ENCODE measurements at places on chromosomes 5 and 9.

DNA sequence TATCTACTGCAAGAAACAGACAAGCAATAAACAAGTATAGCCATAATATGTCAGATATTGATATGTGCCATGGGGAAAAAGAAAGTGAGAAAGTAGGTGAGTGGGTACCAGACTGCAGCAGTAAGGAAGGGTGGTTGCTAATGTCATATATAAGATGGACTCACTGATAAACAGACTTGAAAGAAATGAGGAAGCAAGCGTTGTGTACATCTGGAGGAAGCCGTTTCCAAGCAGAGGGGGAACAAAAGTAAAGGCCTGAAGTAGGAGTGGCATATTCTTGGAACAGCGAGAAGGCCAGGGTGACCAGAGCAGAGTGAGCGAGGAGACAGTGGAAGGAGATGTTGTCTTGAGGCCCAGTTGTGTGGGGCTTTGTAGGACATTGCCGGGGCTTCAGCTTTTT, 142.2 kb upstream of the MAP3K1 start:
- DNase-seq, result no peak

- no peak for DNase-seq
Observed at GRCh38 chr9:79694208-79694607, 122.4 kb downstream of the TLE4 start.

DNA sequence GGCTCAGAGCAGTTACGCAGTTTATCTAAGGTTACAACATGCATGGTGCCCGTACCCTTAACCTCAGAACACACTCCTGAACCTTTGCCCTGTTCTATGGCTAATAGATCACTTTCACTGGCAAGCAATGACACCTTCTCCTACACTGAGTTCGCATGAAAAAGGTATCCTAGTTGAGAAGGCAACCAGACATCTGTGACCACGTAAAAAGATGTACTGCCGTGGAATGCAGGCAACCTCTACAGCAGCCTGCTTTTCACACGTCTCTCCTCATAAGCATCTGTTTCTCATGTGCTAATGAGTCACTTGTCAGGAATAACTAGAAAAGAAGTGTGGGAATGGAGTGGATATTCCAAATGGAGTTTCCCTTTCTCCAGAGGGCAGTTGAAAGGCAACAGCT, 71.4 kb downstream of the FBXO38 start:
- no peak for DNase-seq

DNA sequence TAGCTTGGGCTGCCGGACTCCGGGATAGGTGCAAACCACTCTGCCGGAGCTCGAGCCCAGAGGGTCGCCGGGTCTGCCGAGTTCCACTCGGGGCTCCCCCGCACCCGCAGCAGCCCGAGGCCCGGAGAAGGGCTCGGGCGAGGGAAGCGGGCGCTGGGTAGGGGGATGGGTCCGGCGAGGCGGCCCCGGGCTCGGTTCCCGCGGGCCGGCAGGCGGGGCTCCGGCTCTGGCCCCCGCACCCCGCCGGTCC, 507 bp downstream of the RICTOR start:
- DNase-seq, result no peak

DNA sequence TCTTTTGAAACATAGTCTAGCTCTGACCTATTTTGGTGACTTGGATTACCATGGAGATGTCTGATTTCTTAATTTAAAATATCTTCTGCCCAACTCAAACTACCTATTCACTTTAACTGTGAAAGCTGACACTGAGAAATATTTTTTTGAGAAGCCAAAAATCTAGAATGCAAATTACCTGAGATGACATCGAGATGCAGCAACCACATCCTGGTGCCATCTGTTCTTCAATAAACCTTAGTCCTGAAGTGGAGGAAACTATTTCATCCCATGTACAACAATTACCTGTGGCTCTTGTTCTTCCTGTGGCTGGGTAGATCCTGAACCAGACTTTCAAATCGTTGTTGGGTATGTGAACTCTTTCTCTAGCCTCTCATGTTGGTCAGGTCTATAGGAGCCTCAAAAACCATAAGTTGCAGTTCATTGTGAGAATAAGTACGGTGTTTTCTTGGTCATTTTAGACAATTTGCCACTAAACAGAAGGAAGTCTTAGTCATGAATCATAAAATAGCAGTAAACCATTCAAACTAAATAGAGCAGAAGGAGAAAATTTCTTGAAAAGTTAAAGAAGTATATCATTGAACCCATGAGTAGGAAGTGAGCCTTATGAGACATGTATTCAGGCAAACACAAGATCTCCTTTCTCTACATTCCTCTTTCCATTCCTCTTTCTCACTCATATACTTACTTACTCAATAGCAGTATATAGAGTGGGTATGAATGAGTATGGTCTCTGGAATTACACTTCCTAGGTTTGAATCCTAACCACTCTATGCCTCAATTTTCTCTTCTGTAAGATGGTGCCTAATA, 176.0 kb downstream of the HMHB1 start:
- DNase-seq, result no peak

All from BE2C (cell line).